Cardiac septum (tissue), 1 donor: ENCODE measurements at places on chromosomes 7 and 10. TPM values are rescaled to one million over a fixed set of nuclear protein-coding genes. Genes with fewer than 3 reads are reported as not detected.

- DNase-seq, result no peak
These were observed 65.7 kb downstream of the PWWP2B start for GRCh38 chr10:132462463-132463332.

GRCh38 chr7:77290425-77290824, 90.8 kb upstream of the FGL2 start:
- no peak for DNase-seq

DNA sequence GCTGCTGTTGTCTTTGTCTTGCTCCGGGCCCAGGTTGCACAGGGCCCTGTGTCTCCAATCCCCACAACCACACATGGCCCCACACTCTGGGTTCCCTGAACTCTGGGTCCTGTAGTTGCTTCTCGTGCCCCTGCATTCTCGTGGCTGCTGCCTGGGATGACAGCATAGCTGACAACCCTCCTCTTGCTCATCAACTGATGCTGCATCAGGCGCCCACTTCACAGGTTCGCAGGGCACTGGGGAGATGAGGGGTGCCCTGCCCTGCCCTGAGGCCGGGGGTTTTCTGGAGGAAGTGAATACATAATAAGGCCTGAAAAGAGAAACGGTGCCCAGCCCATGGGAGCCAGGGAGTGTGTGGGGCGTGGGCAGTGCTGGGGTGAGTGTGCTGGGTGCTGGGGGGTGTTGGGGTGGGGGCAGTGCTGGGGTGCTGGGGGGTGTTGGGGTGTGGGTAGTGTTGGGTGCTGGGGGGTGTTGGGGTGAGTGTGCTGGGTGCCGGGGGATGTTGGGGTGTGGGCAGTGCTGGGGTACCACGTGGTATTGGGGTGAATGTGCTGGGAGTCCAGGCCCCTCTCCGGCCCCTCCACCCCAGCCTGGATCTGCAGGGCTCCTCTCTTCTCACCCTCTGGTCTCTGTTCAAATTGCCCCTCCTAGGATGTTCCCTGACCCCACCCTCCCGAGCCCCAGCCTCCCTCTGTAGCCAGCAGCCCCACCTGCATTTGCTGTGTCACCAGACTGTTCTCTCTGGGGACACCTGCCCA, 2.0 kb upstream of the MTG1 start:
- DNase-seq, result peak; percentile 27

DNA sequence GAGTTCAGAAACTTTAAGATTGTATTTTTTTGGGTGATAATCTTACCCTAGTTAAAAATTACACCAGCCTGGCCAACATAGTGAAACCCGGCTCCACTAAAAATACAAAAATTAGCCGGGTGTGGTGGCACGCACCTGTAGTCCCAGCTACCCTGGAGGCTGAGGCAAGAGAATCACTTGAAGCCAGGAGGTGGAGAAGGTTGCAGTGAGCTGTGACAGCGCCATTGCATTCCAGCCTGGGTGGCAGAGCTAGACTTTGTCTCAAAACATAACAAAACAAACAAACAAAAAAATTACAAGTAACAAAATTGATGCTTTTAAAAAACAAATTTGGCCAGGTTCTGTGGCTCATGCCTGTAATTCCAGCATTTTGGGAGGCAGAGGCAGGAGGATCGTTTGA, 76.7 kb downstream of the ANKRD61 start:
- DNase-seq, result peak; percentile 19

DNA sequence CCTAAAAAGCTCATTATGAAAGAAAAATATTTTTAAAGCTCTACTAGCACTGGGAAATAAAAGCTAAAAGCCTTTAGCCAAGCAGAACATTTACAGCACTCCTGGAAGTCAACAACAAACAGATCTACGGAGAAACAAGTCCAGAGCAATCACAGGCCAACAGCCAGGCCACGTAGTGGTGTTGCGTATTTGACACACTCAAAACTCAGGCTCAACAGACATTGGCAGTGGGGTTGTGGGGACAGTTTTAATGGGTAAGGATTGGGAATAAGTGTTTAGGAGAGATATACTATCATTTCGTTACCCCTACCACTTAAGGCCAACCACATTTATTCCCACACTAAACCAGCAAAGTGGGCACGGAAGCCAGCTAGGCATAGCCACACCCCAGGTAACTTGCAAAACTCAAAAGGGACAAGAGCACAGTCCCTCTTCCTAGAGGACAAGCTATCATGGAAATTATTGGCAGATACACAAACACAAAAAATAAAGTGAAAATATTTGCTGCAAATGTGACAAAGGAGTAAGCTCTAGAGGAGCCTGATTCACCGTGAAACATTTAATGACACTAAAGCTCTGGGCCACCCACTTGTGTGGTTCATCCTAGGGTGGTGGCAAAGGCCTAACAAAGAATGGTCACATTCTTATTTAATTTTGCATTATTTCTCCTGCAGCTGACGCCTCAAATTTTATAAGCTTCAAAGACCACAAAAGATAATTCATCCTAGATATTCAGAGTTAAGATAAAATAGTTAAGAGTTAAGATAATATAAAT, 498.2 kb downstream of the TNS3 start:
- DNase-seq, result no peak

DNA sequence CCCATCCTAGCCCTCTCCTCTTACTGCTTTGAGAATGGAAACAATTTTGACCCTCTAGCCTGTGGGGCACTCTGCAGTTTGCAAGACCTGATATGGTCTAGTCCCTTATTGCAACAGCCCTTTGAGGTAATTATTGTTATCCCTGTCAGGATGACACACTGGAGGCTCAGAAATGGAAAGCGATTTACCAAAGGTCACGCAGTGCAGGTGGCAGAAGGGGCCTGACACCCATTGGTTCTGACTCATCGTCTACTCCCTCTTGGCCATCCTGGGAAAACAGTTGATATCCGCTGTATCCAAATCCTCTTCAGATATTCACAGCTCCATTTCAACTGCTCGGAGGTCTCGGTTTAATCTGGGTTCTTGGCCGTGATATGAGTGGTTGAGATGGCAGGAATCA, 44.7 kb upstream of the AQP1 start:
- no peak for DNase-seq

DNA sequence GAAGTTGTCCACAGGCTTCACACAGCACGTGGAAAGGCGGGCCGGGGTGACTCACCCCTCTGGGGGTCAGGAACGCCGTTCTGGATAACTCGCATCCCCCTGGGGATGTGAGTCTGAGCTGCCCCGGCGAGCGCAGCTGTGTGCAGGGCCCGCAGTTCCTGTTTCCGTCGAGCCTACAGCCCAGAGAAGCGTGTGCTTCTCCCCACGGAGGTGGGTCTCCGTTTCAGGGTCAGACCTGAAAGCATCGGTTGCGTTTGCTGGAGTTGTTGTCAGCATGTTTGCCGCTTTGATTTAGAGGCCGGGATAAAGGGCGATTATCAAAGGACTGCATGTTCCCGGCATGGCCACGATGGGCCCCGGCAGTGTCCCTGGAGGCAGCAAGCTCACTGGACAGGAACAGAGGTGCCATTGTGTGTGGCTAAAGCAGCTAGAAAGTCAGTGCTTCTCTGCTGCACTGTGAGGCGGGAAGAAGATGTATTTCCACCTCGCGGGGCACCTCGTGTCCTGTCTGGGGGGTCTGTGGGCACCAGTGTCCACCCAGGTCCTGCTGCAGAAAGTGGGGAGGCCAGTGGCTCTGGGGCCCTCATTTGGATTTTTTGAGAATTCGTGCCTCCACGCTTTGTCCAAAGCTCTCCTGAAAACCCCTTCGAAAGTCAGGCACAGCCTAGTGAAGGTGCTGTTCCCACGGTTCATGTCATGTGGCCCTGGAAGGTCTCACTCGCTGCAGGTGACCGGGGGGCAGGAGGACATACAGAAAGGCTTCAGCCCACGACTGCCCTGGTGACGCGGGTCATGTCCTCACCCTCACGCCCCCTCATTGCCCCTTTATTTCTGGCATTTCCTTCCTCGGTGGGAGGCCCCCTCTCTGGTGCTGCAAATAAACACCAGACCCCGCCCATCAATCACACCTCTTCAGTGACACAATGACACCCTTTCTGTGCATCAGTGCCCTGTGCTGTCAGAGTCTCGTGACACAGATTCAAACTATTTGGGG, 27.4 kb upstream of the GDI2 start:
- DNase-seq, result no peak

- no peak for DNase-seq
These were observed 487.2 kb downstream of the RPS24 start for GRCh38 chr10:78520737-78521430.

DNA sequence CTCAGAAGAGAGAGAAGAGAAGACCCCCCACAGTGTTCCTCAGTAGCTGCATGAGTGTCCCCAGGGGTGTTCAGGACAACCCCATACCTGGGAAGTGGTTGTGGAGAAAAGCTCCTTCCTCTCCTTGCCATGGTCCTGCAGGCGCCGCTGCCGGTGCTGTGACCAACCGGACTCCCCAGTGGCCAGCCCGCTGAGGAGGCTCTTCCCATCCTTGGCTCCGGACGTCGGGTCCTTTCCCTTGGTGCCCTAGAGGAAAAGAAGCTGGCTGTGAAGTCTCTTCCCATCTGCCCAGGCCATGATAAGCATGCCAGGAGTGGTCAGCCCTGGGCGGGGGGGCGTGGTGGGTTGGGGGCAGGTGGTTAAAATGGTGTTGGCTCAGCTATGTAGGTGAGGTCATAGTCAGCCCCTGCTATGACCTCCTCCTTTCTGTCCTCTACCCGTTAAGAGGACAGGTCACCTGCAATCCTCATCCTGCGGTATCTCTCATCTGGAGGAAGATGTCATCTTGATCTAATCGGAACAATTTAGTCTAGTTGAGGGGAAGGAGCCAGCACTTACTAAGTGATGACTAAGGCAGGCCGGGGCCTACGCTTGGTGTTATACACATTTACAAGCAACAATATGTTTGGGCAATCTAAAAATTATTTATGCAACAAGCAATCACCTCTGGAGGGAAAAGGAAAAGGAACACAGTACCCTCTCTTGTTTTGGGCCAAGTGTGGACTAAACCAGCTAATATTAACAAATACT, 13.2 kb downstream of the WDR91 start:
- DNase-seq, result no peak

DNA sequence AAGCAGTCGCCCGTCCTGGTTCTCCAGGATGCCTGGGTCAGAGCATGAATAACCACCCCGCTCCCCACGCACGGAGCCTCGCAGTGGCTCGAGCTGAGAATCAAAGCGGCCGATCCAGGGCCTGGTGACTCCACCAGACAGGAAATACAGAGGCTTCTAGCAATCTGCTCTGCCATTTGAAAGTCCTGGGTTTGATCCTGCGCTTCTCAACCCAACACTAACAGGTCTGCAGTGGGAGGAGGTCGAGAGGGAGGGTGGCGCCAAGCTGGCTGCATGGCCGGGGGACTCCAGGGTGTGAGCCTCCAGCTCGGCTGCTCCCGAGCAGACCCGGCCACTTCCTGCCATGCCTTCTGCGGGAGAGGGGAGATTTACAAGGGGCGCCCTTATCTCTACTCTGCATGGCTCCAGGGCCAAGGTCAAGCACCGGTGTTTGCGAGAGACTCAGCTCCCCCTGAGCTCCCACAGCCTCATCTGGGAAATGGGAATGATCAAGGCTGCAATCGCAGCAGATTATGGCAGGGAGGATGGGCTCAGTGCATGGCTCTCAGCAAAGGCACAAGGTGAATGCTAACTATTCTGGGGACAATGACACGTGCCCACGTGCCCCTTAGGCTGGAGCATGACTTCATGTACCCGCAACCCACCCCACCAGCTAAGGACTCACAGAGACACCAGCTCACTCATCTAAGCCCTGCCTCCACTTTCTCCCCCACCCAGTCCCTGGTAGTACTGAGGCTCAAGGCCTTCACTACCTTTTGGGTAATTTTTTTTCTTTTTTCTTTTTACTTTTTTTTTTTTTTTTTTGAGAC, 73.9 kb upstream of the TNRC18 start:
- no peak for DNase-seq

DNA sequence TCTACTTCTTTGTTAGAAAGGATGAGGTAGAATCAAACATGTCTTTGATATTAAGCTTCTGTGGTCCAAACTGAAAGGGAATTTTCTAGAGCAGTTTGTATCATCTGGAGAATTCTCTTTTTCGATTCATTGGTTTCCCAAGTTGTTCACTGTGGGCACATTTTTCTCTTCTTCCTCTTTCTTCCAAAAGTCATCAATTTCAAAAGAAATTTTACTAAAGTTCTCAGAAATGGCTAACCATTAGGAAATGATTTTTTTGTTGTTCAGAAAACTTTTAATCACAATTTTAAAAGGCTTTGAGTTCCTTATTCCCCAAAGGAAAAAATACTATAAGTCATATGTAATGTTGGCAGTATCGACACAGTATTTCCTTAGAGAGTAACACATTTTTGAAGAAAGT, 28.3 kb upstream of the CCDC6 start:
- DNase-seq, result no peak

GRCh38 chr7:30728591-30729100, 23.3 kb upstream of the INMT start:
- DNase-seq, result no peak

DNA sequence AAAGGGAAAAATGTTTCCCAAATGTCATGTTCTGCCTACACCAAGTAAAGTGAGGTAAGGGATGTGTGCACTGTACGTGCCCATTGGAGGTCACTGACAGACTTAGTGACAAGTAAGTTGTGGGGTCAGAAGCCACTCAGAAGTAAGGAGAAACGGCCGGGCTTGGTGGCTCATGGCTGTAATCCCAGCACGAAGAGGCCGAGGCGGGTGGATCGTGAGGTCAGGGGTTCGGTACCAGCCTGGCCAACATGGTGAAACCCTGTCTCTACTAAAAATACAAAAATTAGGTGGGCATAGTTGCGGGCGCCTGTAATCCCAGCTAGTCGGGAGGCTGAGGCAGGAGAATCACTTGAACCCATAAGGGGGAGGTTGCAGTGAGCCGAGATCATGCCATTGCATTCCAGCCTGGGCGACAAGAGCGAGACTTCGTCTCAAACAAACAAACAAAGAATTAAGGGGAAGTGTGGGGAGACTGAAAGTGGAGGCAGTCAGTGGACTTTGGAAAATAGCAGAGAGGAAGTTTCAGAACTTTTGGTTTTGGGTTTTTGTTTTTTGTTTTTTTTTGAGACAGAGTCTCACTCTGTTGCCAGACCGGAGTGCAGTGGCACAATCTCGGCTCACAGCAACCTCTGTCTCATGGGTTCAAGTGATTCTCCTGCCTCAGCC, 114.8 kb downstream of the WDFY4 start:
- no peak for DNase-seq

GRCh38 chr10:99172950-99173349, 62.7 kb downstream of the HPSE2 start:
- no peak for DNase-seq

DNA sequence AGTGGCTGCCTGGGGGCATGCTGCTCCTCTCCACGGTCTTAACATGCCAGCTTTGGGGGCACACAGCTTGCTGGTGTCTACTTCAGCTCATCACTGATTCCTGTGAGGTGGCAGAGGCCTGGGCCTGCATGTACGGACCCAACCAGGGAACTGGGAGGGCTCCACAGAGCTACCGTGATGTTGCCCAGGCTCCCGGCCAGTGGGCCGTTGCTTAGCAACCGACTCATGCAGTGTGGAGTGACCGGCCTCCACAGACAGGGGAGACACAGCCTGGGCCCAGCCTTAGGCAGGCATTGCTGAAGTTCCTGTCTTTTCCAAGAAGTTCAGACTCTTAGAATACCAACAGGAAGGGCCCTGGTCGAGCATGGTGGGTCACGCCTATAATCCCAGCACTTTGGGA, 25.8 kb upstream of the SH2B2 start:
- no peak for DNase-seq

Gene HOGA1
- total RNA-seq, result 20.4 TPM

Gene OR6V1
- total RNA-seq, result not detected

Gene PNLIPRP1
- not detected for total RNA-seq

Gene CEP55
- 0.13 TPM for total RNA-seq

Gene MYL10
- not detected for total RNA-seq

Gene HSPA12A
- 8.1 TPM for total RNA-seq

Gene OR9A2
- total RNA-seq, result not detected

Gene TAF5
- total RNA-seq, result 1.4 TPM

Gene PRR15
- 0.40 TPM for total RNA-seq

Gene AKR1B15
- total RNA-seq, result not detected
